ENCODE measurements at places on chromosomes 12 and 14.

DNA sequence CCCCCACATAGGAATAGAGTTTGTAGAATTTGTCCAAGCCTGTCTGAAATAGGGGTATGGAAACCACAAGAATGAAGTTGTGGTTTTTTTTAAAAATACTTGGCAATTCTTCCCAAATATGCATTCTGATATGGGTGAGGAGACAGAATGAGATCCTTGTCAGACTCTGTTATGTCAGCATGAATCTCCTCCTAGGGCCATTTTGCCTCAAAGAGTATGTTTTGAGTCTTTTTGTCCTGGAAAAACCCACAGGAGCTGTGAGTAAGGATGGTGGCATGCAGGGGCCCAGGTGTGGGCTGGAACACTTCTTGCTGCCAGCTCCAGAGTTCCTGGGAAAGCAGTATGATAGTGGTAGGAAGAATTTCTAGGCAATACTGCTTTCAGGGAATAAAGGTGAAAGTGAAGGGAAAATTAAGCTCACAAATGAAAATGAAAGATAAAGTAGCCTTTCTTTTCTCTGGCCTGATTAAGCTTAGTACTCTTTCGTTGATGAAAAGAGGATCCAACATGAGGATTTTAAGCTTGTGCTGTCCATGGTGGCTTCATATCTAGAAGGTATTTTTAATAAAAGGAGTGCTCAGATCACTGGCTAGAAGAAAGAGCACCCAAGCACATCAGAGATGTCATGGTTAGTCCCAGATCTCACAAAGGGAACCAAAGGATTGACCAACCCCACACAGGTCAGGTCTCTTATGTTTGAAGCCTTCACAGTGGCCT is 130.8 kb downstream of the LLPH start:
- H3K27ac ChIP-seq: no peak overlapping the region
- H3K36me3 ChIP-seq: no peaks in the 10 kb centered on the region
- H3K27me3 ChIP-seq: no peaks in the 10 kb centered on the region
- no peak for DNase-seq

DNA sequence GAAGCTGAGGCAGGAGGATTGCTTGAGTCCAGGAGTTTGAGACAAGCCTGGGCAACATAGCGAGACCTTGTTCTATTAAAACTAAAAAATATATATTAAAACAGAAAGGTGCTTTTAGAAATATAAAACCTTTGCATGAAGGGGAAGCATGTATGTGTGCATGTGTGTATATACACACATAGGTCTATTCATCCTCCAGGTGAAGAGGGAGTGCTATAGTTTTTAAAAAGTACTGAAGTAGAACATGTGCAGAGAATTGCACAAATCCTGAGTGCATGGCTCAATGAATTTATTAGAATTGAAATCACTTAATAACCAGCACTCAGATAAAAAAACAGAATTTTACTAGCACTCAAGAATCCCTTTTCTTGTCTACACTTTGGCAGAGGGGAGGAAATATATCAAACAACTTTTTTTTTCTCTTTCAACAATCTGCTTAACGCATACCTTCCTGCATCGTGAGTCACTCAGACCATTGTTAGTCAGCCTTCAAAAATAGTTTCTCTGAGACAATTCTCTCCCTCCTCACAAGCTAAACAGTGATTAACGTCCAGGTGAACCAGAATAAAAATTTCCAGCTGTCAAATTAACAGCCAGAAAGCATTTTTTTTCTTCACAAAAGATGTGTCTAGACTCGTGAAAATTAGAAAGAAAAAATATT is 17.7 kb upstream of the NEDD1 start:
- DNase-seq: no peak
- H3K36me3 ChIP-seq: no peaks in the 10 kb centered on the region
- H3K27me3 ChIP-seq: no peaks in the 10 kb centered on the region
- no peak overlapping the region for H3K4me3 ChIP-seq

- H3K27me3 ChIP-seq: no peaks in the 10 kb centered on the region
- no peaks in the 10 kb centered on the region for H3K36me3 ChIP-seq
- no peak for DNase-seq
These were observed 47.1 kb downstream of the FLRT2 start for GRCh38 chr14:85576848-85577542.

- no peaks in the 10 kb centered on the region for H3K36me3 ChIP-seq
- no peak overlapping the region for H3K4me3 ChIP-seq
- H3K27ac ChIP-seq: no peak overlapping the region
- DNase-seq: no peak
- H3K27me3 ChIP-seq: peaks cover 17% of the 10 kb centered on the region
These were observed 8.6 kb upstream of the HOXC11 start for GRCh38 chr12:53964315-53964713.

DNA sequence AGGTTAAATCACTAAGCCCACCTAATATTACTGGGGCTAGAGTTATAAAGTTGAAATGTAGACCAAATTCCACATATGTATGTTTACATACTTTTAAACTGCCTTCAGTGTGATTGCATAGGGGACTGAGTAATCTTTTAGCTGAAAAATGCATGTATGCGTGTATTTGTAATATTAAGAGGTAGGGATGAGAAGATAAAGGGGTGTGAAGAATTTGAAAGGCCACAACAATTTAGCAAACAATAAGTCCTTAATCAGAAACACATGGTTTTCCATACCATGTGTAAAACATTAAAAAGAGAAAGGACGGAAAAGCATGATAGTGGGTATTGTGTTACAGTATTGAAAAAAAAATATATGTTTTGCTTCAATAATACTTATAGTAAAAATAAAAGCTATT is 919.9 kb upstream of the FLRT2 start:
- H3K36me3 ChIP-seq: no peaks in the 10 kb centered on the region
- no peaks in the 10 kb centered on the region for H3K27me3 ChIP-seq
- H3K4me3 ChIP-seq: no peak overlapping the region
- no peaks in the 10 kb centered on the region for H3K4me1 ChIP-seq
- DNase-seq: no peak
- H3K27ac ChIP-seq: no peak overlapping the region

- no peak for DNase-seq
- H3K27me3 ChIP-seq: no peaks in the 10 kb centered on the region
- H3K4me1 ChIP-seq: no peaks in the 10 kb centered on the region
- H3K4me3 ChIP-seq: no peak overlapping the region
- no peak overlapping the region for H3K27ac ChIP-seq
These were observed 9.6 kb downstream of the ACADS start for GRCh38 chr12:120735181-120735580.

GRCh38 chr14:63492391-63492790 is 50.8 kb downstream of the PPP2R5E start:
- no peaks in the 10 kb centered on the region for H3K27me3 ChIP-seq
- no peak overlapping the region for H3K27ac ChIP-seq
- H3K4me3 ChIP-seq: no peak overlapping the region
- H3K4me1 ChIP-seq: peaks cover 2% of the 10 kb centered on the region
- no peaks in the 10 kb centered on the region for H3K36me3 ChIP-seq

DNA sequence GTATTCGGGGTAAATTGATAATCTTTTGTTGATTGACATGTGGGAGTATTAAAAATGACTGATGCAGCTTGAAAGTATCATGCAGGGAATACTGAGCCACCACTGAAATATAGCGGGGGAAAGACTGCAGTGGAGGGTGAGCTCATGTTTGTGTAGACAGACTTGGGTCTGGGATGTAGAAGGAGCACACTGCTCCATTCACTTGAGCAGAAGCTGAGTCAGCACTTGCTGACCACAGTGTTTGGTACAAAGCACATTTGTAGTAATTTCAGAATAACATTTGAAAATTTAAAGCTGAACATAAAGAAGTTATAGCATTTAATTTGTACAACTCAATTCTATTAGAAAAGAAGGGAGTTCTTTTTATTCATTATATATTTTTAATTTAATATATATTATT is 304.3 kb upstream of the PRICKLE1 start:
- no peaks in the 10 kb centered on the region for H3K27me3 ChIP-seq
- no peaks in the 10 kb centered on the region for H3K4me1 ChIP-seq
- H3K4me3 ChIP-seq: no peak overlapping the region

GRCh38 chr12:2008677-2009076 is 4.4 kb upstream of the DCP1B start:
- H3K36me3 ChIP-seq: no peaks in the 10 kb centered on the region
- no peak for DNase-seq
- no peak overlapping the region for H3K27ac ChIP-seq
- H3K4me3 ChIP-seq: no peak overlapping the region
- H3K27me3 ChIP-seq: no peaks in the 10 kb centered on the region

- H3K27ac ChIP-seq: no peak overlapping the region
- H3K27me3 ChIP-seq: no peaks in the 10 kb centered on the region
- no peaks in the 10 kb centered on the region for H3K4me1 ChIP-seq
- no peak overlapping the region for H3K4me3 ChIP-seq
- no peak for DNase-seq
These were observed 174.5 kb downstream of the FBXL14 start for GRCh38 chr12:1419849-1420371.

- no peak overlapping the region for H3K4me3 ChIP-seq
- no peaks in the 10 kb centered on the region for H3K36me3 ChIP-seq
- H3K27ac ChIP-seq: no peak overlapping the region
These were observed 98.3 kb downstream of the PLEKHA5 start for GRCh38 chr12:19227880-19228210.

GRCh38 chr12:107600581-107601144 is 84.9 kb upstream of the PWP1 start:
- no peaks in the 10 kb centered on the region for H3K4me1 ChIP-seq
- H3K27ac ChIP-seq: no peak overlapping the region
- H3K27me3 ChIP-seq: no peaks in the 10 kb centered on the region
- no peak overlapping the region for H3K4me3 ChIP-seq
- DNase-seq: no peak
